ENCODE measurements at places on chromosomes 2 and 18. TPM values are rescaled to one million over a fixed set of nuclear protein-coding genes. Genes with fewer than 3 reads are reported as not detected.

GRCh38 chr2:205783872-205784499 is 101.7 kb downstream of the NRP2 start:
- no peak for DNase-seq

- DNase-seq, result no peak
Measured at GRCh38 chr2:185372188-185372587, 366.4 kb upstream of the FSIP2 start.

GRCh38 chr18:31549416-31549815 is 42.3 kb upstream of the TTR start:
- DNase-seq, result no peak

- no peak for DNase-seq
Measured at GRCh38 chr18:13380691-13381070, 162.1 kb downstream of the LDLRAD4 start.

GRCh38 chr18:3594760-3595368 is 144.9 kb downstream of the TGIF1 start:
- no peak for DNase-seq

DNA sequence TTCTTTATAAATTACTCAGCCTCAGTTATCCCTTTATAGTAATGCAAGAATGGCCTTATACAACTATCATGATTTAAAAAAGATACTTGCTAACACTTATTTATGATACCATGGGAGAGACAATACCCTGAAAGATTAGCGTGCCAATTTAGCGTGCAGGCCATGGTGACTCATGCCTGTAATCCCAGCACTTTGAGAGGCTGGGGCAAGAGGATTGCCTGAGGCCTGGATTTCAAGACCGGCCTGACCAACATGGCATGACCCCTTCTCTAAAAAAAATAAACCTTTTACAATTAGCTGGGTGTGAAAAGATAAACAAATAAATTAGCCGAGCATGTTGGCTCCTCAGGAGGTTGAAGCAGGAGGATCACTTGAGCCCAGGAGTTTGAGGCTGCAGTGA is 493.4 kb upstream of the FSIP2 start:
- DNase-seq, result no peak

DNA sequence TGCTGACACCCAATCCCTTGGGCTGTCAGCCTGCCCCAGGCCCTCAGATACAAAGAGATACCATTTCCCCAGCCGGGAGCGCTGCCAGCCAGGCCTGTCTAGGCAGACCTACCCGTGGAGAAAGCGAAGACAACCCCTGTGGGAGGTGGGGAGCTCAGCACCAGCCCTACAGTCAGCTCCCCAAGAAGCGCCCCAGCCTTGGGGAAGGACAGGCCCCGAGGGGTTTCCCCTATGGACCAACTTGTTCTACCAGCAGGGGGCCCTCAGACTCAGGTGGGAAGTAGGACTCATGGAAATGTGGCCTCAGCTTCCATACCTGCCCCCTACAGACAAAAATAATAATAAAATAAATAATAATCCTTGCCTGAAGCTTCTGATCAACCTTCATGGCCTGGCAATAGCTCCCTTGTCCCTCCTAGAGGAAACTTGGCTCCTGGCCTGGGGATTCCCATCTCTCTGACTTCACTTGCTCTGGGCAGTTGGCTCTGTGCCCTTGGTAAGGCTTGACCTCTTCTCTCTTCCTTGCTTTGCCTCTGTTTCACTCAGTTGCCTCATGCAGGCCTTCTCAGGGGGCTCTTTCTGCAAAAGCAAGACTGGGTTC is 7.0 kb downstream of the SLC35F6 start:
- no peak for DNase-seq

DNA sequence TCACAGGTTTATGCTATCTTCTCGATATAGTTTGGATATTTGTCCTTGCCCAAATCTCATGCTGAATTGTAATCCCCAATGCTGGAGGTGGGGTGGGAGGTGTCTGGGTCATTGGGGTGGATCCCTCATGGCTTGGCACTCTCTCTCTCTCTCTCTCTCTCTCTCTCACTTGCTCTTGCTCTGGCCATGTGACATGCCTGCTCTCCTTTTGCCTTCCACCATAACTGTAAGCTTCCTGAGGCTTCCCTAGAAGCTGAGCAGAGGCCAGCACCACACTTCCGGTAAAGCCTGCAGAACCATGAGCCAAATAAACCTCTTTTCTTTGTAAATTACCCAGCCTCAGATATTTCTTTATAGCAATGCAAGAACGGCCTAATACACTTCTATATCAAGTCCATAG is 41.3 kb upstream of the PGAP1 start:
- DNase-seq, result no peak

- DNase-seq, result no peak
Measured at GRCh38 chr2:207505171-207505570, 24.6 kb upstream of the CREB1 start.

GRCh38 chr18:22066083-22066485 is 103.3 kb upstream of the GATA6 start:
- no peak for DNase-seq

- DNase-seq, result no peak
Measured at GRCh38 chr2:145635706-145636427, 1115.9 kb upstream of the ZEB2 start.

DNA sequence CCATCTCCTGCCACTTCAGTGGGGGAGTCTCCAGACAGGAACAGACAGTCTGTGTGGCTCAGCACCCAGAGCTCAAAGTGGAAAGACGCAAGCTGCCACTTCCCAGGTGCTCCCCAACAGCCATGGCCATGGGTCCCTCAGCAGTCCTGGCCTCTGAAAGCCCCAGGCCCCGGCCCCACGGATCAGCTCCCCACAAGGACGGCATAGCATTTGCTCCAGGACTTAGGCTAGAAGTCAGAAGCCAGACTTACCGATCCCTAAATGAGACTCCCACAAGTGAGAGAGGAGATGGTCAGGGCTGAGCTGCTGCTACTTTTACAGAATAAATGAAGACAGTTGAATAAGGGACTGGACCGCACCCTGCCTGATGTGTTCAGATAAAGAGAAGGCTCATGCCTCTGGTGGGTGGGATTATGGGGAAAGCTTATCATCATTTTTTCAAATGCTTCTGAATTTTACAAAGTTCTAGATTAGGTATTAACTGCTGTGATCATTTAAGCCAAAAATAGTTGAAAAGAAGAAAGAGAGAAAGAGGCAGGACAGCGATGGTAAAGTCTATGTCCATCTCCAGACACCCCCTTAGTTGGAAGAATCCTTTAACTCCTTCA is 50.5 kb downstream of the ADD2 start:
- no peak for DNase-seq

GRCh38 chr2:143284087-143284675 is 155.0 kb downstream of the ARHGAP15 start:
- no peak for DNase-seq

DNA sequence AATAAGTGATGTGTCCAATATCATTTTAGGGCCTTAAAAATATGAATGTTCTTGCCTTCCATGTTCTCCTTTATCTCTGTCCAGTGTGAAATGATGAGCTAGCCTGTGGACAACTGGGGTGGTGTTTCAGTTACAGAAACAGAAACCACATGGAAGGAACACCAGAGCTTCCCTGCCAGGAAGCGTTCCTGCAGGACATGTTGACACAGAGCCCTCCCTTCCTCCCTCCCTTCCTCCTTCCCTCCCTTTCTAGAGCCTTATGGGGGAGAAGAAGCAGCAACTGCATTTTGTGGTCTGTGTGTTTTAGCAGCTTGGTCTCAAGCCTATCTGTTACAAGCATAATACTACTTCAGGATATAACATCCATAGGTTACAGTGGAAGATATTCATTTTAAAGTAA is 539.7 kb upstream of the NETO1 start:
- DNase-seq, result no peak

DNA sequence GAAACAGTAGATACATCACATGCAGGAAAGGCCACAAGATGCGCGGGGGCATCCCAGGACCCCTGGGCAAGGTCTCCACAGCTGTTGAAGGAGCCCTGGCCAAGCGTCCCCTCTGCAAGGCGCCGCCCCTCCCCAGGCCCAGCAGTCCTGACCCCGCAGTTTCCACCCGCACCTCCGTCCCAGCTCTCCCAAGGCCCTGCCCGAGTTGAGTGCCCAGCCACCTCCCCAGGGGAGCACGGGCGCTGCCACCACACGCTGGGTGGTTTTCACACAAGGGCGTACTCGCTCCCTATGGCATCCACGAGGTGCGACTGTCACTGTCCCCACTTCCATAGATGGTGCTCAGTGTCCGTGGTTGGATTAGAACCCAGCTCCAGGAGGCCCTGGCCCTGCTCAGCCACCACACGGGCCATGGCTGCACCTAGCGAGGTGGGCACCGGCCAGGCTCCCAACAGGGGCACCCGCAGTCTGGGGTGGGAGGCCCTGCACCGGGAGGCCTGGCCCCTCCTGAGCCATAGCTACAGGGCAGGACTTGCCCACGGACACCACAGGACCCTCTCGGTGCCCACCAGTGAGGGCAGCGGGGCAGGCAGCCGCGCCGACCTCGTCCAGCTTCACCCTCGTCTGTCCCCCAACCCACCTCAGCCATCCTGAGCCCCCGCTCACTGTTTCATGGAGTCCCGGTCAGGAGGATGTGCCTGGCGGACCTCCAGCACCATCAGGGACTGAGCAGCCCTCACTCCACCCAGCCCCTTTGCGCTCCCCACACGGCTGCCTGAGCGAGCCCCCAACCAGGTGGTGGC is 36.0 kb downstream of the KIF1A start:
- no peak for DNase-seq

DNA sequence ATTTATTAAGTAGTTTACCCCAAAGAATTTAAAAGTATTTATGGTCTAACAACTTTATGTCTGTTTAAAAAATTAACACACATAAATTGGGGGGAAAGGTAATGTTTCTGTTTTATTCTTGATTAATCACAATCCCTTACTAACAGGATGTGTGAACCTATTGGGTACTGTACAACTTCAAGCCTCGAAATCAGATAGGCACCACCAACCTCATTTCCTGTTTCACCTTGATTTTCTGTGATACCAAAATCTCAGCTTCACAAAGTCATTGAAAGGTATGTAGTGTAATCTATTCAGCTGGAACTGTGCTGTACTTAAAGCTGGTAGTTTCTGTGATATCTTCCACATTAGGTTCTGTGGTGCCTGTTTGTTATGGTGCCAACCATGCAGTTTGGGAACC is 4.0 kb downstream of the RNMT start:
- no peak for DNase-seq

DNA sequence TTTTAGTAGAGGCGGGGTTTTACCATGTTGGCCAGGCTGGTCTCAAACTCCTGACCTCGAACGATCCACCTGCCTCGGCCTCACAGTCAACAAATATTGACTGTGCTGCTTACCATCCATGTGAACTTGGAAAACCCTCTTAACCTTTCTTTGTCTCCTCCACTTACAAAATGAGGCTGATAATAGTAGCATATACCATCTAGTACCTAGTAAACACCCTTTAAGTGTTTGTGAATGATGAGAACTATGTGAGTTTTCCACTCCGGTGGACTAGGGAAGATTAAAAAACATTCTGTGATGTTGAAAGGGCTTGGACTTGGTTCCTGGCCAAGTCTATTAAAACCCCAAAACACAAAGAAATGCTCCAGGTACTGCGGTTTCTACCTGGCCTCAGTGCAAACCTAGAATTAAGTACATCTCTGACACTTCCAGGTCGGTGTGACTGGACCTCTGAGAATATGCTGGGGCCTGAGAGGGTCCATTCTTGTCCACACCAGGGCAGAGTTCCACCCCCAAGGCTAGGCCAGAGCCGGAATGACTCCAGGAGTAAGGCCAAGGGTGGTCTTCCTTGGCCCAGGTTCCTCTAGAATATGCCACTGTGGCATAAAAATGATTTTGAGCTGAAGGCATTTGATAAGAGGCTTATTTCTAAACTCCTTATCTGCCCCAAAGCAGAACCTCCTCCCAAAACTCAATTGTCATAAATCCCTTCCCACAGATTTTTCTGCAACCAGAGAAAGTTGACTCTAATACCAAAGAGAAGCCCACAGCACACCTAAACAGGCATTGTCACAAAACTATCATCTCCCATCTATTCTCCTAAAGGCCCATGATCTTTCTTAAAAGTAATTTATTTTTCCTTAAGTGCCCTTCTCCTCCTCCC is 217.5 kb downstream of the TGIF1 start:
- DNase-seq, result no peak

DNA sequence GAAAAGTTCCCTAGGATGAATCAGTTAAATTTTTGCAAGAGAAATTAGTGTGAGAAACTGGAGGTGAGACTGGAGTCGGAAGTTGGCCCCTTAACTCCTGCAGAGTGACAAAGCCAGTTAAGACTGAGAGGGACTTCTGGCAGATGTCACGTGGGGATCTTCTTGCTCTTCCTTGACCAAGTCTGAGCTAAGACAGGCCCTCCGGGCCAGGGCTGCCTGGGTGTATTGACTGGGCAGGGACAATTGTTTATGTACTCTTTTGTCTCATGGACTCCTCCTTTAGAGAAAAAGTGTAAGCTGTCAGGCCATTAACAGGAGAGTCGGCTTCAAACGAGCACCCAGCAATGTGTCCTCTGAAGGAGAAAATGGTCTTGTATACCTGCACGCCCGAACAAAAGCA is 48.6 kb upstream of the RALBP1 start:
- no peak for DNase-seq

GRCh38 chr2:163157411-163157810 is 318.8 kb upstream of the KCNH7 start:
- no peak for DNase-seq

DNA sequence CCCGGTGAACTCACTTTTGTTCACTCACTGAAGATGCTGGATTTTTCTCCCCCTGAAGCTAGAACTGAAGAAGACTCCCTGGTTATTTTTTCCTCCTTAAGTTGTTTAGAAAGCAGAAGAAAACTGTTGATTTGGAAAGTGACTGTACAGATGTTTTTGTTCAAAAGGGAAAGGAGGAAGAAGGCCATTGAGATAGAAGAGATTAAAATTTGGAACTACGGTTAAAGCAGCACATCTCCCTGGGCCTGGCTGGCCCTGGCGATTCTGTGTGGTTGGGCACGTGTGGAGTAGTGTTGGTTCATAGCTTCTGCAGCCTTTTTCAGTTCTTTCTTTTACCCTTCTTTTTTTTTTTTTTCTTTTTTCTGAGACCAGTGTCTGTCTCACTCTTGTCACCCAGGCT is 109.2 kb downstream of the MAP4K4 start:
- no peak for DNase-seq

- DNase-seq, result no peak
Measured at GRCh38 chr2:8281950-8282857, 399.7 kb upstream of the ID2 start.

DNA sequence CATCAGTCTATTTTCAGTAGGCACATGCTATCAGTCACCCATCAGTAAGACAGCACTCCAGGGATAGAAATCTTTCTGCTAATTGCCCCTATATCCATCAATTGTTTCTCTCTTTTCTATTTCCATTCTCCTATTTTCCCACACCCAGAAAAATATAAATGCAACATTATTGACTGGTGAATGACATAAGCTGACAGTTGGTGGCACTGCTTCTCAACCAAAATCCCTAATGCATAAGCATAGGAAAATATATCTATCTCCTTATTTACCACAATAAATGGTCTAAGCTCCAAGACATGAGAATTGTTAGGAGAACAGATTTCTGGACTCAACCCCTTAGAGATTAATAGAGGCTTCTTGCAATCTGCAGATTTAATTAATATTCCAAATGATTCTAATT is 64.0 kb upstream of the REG3A start:
- DNase-seq, result no peak

The M1AP gene
- not detected for total RNA-seq

The SAG gene
- 0.04 TPM for total RNA-seq

The ASB18 gene
- total RNA-seq, result not detected

The OR6B2 gene
- total RNA-seq, result not detected

The TXNDC2 gene
- total RNA-seq, result 0.13 TPM

The PARD6G gene
- not detected for total RNA-seq

The HEATR5B gene
- 42.6 TPM for total RNA-seq

The LINC00305 gene
- not detected for total RNA-seq

The ATRAID gene
- 77.2 TPM for total RNA-seq

The OSR1 gene
- total RNA-seq, result not detected
